NCI-H345 (cell line): ENCODE measurements at places on chromosomes 16 and 17.

DNA sequence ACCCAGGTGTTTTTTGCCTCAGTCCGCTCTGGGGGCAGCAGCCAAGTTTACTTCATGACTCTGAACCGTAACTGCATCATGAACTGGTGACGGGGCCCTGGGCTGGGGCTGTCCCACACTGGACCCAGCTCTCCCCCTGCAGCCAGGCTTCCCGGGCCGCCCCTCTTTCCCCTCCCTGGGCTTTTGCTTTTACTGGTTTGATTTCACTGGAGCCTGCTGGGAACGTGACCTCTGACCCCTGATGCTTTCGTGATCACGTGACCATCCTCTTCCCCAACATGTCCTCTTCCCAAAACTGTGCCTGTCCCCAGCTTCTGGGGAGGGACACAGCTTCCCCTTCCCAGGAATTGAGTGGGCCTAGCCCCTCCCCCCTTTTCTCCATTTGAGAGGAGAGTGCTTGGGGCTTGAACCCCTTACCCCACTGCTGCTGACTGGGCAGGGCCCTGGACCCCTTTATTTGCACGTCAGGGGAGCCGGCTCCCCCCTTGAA is 2.1 kb upstream of the C17orf107 start:
- no peak for DNase-seq

DNA sequence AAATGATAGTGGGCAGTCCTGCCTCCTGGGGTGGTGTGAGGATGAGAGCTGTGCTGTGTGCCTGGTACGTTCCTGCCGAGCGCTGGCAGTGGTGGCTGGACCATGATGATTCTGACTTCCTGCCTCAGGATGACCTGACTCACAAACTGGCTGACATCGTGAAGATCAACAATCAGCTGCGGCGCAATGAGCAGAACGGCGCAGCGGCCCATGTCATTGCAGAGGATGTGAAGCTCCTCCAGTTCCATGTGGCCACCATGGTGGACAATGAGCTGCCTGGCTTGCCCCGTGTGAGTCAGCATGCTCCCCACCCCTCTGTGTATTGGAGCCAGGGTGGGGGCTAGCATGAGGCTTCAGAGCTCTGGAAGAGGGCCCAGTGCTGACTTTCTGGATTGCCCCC is 13.1 kb downstream of the POLR2A start:
- no peak for DNase-seq

- no peak for DNase-seq
These were observed 17.0 kb downstream of the DHODH start for GRCh38 chr16:72025404-72026114.

GRCh38 chr16:14486520-14487303 is 143.3 kb downstream of the PARN start:
- DNase-seq = no peak

DNA sequence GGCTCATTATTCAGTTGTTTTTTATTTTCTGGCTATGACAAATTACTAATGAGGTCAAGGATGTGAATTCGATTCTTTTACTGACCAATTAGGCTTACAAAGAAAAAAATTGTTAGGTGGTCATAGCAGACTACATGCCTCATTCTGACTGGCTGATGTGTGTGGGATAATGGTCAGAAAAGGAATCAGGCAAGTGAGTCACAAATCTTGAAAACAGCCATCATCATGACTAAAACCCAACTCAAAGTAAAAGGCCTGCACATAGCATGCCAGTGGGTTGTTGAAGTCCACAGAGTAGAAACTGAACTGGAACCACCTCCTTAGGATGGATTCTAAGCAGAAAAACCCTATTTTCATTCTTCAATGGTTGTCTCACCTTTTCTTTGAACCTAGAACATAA is 8.6 kb downstream of the RPGRIP1L start:
- no peak for DNase-seq

DNA sequence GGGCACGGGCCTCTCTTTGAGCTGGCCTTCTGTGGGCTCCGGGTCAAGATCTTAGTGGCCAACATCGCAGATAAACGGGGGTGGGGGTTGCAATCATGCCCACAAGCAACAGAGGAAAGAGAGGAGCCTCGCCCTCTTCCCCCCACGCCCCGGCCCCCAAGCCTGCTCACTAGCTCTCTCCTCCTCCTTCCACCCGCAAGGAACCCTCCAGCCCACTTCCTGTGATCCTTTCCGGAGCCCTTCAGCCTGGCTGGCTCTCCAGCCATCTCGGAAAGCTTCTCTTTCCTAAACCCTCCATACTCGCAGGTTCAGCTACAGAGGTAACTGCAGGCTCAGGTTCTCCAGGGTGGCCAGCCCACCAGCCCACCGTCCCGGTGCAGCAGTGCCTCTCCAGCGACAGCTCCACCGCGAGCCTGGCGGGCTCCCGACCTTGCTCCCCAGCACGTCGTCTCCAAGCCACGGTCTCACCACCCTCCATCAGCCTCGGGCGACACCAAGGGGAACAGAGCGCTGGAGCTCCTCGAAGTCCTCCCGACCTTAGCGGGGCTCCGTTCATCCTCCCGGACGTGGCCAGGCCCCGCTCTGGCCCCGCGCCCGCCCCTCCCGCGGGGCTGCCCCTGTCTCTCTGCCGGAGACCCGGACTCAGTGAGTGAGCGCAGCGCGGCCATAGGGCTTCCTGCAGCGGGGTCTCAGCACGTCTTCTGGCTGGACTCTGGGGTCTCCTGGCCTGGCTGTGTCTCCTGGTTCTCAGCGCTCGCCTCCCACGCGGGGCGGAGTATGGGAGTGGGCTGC is 12.9 kb upstream of the ODF4 start:
- DNase-seq = peak; percentile 5

DNA sequence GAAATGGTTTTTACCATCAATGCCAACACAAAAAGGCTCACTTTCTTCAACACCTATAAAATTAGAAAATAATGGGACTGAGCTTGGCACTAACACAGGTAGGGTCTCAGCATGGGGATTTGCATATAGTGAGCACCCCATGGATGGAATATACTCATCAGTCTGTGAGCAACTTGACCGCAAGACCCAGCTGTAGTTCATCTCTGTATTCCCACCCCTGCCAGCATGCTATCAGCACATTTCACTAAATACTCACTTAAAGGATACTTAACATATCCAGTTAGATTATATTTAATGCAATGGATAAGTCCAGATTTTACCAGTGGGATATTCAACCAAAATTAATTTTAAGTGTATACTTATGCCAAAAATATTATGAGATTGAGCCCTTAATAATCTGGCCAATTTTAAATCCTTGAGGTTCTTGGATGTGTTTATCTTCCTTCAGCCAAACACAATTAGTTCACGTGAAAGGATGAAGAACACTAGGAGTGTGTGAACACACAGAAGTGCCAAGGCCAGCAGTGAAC is 66.7 kb downstream of the C16orf95 start:
- DNase-seq = no peak

DNA sequence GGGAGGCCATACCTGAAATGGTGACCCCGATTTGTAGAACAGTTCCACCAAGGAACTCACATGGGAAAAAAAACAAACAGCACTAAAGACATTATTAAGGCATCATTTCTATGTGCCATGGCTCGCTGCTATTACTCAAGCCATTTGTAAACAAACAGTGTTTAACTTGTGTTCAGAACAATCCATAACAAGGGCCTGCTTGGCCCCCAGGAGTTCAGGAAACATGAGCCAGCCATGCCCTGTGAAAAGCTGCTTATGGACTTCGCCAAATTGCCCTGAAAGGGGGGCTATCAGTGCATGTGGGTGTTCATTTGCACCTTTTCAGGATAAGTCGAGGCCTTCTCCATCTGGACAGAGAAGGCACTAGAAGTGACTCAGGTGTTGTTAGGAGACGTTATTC is 8.0 kb downstream of the POLR3K start:
- DNase-seq = no peak

- no peak for DNase-seq
These were observed 2.6 kb downstream of the SPDYE4 start for GRCh38 chr17:8755590-8756255.

DNA sequence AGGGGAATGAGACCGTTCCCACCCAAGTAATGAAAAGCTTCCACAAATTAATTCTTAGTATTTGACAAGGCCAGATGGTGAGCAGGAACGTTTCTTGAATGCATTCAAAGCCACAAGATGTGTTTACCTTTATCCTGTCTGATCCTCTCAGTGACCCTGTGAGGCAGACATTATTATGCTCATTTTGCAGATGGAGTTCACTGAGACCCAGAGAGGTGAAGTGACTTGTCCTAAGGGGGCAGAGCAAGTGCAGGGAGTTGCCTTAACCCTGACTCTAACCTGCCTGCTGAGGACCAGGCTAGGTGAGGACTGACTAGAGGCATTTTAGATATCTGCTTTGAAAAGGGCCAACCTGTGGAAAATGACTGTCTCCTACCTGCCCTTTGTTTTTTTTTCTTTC is 156.7 kb downstream of the HAPSTR1 start:
- no peak for DNase-seq

DNA sequence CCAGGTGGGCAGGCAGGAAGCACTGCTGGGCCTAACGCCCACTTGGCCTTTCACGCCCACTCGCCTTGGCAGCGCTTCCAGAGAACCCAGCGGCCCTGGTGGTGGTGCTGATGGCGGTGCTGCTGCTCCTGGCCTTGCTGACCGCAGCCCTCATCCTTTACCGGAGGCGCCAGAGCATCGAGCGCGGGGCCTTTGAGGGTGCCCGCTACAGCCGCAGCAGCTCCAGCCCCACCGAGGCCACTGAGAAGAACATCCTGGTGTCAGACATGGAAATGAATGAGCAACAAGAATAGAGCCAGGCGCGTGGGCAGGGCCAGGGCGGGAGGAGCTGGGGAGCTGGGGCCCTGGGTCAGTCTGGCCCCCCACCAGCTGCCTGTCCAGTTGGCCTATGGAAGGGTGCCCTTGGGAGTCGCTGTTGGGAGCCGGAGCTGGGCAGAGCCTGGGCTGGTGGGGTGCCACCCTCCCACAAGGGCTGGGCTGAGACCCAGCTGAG is 64.7 kb downstream of the MRC2 start:
- no peak for DNase-seq

- no peak for DNase-seq
These were observed 14.7 kb downstream of the PHKB start for GRCh38 chr16:47475786-47476185.

GRCh38 chr17:77316191-77316641 is 175.4 kb downstream of the SEC14L1 start:
- no peak for DNase-seq
